ENCODE measurements at places on chromosomes 5 and 9.
A peak's percentile ranks its signal among the peaks of the same experiment; 100 is the strongest.

DNA sequence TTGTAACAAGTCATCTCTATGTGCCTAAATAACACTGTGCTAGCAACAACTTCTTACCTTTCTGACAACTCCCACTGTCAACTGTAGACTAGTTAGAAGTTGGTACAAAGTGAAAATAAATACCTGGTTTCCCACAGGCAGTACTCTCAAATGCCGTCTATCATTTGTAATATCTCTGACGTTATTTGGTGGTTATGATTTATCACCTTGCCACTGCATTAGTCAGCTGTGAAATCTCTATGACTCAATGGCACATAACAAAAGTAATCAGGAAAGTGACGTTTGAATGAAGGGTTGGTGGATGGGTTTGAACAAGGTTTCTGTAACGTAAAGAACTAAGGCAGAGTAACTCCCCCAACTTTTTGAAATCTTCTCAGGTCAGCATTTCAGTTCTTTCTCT is 592.3 kb downstream of the MAT2B start:
- DNase-seq, result no peak

- no peak for DNase-seq
Measured at GRCh38 chr9:69452110-69452782, 127.2 kb downstream of the ENTREP1 start.

DNA sequence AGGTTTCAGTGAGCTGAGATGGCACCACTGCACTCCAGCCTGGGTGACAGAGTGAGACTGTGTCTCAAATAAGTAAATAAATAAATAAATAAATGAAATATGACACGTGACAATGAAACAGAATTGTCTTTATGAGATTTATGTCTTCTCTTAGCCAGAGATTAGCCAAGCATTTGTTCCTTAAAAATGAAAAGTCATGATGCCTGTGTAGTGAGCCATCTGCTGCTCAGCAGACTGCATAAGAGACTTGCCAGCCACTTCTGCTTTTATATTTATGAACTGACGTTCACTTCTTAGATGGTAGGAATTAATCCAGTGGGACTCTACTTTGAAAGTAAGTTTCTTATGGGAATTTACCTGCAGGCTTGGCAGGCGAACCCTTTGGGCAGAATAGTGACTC is 227.4 kb downstream of the NR3C1 start:
- DNase-seq, result peak; percentile 60

GRCh38 chr5:172634106-172634899 is 6.8 kb upstream of the NEURL1B start:
- DNase-seq, result no peak

DNA sequence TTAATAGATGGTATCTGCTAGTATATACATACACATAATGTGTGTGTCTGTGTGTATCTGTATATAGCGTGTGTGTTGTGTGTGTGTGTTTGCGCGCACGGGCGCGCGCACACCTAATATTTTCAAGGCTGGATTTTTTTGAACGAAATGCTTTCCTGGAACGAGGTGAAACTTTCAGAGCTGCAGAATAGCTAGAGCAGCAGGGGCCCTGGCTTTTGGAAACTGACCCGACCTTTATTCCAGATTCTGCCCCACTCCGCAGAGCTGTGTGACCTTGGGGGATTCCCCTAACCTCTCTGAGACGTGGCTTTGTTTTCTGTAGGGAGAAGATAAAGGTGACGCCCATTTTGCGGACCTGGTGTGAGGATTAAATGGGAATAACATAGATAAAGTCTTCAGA is 757 bp downstream of the FXN start:
- no peak for DNase-seq

- no peak for DNase-seq
Measured at GRCh38 chr9:100014846-100015245, 84.0 kb downstream of the ERP44 start.

- no peak for DNase-seq
Measured at GRCh38 chr5:100550531-100551051, 15.4 kb downstream of the FAM174A start.

GRCh38 chr9:110604171-110604601 is 24.6 kb upstream of the SVEP1 start:
- DNase-seq, result no peak

- no peak for DNase-seq
Measured at GRCh38 chr9:86135371-86135770, 36.0 kb upstream of the GOLM1 start.

DNA sequence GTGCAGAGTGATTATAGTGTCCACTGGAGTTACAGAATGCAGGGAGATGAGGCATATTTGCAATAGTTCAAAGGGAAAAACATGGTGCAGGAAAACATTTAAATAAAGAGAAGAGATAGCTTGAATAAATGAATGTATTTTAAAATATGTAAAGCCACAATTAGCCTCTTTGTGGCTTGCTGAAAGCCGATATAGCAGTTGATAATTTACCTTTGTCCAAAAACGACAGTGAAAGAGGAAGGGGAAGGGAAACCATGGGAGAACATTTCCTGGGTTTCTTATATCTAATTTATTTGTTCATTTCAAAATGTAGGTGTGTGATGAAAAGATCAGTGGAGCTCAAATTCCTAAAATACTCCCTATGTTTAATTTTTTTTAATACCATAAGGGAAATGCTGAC is 156.1 kb downstream of the DENND1A start:
- no peak for DNase-seq

GRCh38 chr5:68086857-68087256 is 128.7 kb upstream of the PIK3R1 start:
- DNase-seq, result peak; percentile 62

DNA sequence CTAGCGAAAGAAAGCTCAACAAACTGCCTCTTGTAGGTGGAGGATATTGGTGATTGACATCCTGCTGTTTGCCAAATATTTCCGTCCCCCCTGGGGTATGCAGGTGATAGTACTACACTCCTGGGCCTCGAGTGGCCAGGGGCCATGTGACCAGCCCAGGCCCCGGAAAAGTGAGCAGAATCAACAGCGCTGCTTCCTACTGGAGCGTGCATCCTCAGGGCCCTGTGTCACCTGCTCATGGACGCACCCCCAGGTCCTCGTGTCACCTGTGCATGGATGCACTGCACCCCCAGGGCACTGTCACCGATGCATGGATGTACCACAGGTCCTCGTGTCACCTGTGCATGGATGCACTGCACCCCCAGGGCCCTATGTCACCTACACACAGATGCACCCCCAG is 43.8 kb downstream of the ADAMTS16 start:
- no peak for DNase-seq

DNA sequence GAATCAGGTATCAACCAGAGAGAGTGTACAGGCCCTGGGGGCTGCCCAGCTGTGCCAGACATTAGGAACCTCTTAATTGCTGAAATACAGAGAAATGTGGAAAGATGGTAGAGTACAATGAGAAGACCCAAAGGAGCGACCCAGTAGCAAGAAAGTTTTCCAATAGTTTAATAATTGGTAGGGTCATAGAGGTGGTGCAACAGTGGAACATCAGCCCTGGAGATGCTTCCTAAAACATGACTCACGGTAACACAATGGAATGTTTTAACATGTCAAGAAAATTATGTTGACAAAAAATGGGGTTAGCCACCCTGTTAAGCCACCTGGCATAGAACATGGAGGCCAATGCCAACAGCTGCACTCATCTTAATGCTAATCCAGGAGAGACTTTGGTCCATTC is 284.1 kb downstream of the ELAVL2 start:
- DNase-seq, result no peak

GRCh38 chr5:1332461-1333001 is 12.4 kb downstream of the CLPTM1L start:
- DNase-seq, result peak; percentile 51

- no peak for DNase-seq
Measured at GRCh38 chr5:41794471-41794870, 75.8 kb downstream of the OXCT1 start.

DNA sequence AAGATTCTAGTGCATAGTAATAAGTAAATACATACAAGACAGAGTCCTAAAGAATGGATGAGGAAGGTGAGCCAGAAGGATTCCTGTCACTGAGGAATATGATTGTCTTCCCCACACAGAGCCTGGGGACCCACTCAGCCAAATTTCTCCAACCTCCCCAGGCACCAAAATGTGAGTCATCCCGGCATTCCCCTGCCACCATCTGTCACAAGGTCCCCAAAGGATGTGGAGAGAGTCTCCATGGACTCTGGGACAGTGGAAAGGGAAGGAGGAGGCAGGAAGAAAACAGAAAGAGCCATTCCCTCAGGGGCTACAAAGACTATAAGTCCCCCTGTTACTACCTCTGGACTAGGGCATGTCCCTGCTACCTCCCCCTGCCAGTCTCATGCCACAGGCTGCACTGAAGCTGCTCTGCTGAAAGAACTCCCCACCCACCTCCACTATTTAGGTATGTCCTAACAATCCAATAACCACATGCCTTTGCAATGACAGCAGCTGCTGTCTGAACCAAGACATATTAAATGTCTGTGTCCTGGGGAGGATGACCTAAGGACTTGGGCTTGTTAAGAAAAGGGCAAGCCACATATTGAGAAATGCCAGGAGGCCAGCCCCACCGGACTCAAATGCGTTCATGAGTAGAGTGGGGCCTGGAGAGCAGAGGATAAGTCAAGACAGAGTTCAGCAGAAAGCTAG is 10.7 kb upstream of the OR5C1 start:
- no peak for DNase-seq

GRCh38 chr5:150785950-150786349 is 7.4 kb downstream of the SMIM3 start:
- no peak for DNase-seq

DNA sequence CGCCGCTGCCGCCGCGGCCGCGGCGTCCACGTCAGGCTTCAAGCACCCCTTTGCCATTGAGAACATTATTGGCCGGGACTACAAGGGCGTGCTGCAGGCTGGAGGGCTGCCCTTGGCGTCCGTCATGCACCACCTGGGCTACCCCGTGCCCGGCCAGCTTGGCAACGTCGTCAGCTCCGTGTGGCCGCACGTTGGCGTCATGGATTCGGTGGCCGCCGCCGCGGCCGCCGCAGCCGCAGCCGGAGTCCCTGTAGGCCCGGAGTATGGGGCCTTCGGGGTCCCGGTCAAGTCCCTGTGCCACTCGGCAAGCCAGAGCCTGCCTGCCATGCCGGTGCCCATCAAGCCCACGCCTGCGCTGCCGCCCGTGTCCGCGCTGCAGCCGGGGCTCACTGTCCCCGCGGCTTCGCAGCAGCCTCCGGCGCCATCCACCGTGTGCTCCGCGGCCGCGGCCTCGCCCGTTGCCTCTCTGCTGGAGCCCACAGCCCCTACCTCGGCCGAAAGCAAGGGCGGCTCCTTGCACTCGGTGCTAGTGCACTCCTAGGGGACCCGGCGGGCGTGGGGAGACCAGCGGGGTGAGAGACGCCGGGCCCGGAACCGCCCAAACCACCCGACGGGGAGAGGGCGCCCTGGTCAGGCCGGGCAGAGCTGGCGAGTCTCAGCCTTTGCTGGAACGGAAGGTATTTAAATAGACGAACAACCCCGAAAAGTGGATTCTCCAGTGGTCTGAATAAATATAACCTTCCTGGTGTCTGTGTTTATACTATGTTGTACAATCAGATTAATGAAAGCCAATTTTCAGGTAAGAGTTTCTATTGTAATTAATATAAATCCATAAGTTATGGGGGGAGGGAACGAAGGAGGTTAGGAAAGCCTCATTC is 1.2 kb downstream of the FOXB2 start:
- no peak for DNase-seq

DNA sequence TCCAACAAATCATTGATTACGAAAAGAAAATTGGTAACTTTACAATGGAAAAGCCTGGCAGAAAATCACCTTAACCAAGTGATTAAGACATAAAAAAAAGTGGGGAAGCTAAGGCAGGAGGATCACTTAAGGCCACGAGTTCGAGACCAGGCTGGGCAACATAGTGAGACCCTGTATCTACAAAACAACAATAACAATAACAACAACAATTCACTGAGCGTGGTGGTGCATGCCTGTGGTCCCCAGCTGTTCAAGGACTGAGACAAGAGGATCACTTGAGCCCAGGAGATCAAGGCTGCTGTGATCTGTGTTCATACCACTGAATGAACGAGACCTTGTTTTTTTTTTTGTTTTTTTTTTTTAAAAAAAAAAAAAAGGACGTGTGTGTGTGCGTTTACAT is 21.3 kb downstream of the PTBP3 start:
- no peak for DNase-seq

DNA sequence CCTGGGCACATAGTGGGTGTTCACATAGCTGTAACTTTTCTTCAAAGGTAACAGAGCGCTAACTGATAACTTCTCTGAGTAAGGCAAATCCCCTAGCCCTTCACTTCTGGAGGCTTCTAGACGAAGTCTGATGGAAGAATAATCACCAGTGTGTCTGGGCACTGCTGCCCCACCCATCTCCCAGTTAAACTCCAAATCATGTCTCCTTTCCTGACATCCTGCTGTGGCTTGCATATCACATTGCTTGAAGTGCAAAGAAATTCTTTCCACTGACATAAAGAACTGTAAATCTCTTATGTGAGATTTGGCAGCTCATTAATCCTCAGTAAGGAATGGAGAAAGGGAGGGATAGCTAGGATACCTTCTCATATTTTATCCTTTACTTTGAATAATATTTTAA is 74.6 kb downstream of the MARCHF11 start:
- no peak for DNase-seq

DNA sequence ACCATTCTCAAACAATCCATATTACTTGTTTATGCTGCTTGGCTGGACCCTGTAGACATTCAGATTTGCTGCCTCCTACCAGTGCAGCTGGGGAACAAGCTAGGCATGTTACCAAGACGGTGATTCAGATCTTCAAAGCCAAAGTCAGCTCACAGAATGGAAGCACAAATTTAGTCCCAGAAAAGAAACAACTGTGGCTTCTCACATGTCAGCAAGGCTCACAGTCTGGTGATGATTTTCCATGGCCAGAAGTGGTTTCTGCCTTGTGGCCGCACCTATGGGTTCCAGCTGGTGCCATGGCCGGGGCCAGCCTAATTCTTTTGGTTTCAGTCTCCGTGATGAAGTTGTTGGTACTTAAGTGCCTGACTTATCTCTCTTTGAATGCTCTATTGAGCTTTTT is 182.2 kb downstream of the TMC1 start:
- no peak for DNase-seq

GRCh38 chr5:116472274-116472673 is 102.3 kb downstream of the SEMA6A start:
- no peak for DNase-seq

DNA sequence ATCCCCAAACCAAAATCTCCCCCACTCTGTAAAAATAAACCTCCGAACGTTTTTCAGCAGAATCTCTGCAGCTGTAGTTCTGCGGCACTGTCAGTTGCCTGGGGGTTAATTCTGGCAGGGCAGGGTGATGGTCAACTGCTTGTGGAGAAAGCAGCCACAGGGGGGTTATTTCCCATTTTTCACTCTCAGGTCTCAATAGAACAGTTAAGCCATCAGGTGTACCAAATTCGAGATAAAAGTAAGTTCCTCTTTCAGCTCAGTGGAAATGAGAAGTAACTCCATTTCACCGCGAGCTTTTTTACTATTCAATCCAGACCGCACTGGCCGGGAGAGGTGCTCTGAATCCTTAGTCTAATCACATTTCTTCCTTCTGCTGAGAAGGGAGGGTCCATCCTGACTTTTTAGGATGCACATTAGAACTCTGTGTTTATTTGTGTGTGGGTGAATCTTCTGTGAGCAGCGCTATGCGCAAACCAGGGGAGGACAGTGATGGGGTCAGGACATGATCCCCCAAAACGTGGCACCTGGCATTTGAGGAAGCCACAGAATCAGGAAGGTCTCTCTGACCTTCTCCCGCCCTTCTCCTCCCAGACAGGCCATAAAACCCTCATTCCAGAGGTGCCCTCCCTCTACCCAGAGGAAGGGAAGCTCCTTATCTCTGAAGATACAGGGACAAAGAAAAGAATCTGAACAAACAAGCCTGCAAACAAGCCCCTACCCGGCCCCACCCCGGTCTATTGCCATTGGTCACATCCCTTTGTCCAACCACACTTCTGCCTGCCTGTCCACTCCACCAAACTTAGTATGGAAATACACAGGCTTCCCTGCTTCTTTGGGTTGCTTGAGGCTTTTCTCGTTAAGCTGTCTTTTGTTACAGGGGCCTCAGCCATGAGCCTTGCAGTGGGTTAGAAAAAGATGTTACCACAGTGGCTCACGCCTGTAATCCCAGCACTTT is 229.0 kb downstream of the ROR2 start:
- DNase-seq, result no peak
